ENCODE measurements at places on chromosomes 6 and 20.

- DNase-seq = no peak
These were observed 60.7 kb downstream of the PCSK2 start for GRCh38 chr20:17287503-17287902.

DNA sequence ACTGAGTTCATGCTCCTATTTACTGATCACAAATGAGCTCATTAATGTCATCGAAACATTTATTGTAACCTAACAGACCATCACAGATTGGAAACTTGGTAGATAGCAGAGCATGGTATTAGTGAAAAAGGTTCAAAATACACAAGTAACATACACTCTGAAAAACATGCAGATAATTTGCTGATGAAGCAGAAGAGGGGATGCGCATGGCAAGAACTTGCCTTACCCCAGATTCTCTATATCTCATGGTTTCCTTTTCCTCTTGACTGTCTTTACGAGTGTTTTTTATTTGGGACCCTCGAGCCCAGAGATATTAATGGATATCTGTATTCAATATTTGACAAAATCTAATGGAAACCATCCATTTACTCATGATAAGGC is 37.6 kb downstream of the QRSL1 start:
- DNase-seq = no peak

DNA sequence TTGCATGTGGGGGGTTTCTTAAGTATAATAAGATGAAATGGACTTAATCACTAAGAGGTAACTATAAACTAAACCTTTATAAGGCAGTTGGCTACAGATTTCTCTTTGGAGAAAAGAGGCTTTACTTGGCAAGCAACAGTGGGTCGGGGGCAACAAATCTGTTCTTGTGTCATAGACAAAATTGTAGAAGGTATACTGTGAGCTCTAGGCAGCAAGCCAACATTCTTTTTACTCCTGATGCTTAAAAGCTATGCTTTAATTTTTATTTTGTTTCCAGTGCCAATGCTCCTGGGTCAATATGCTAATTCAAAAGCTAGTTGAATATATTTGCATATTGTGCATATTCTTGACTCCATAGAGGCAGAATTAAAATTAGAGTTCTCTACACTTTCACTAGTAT is 495.4 kb downstream of the BTBD3 start:
- no peak for DNase-seq

DNA sequence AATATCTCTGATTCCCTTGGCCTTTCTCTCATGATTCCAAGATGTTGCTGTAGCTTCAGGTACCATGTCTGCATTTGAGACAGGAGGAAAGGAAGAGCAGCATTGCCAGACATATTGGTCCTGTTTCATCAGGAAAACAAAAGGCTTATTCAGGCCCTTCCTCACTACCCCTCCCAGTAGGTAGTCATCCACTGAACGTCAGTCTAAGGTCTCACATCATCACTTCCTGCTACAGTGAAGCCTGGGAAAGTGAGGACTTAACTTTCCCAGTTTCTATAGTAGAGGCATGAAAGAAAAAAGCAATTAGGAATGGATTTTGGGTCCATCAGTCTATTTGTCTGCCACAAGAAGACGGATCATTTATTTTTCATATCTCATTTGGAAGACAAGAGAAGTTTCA is 85.7 kb upstream of the SOX4 start:
- no peak for DNase-seq

Data from activated CD4-positive, alpha-beta T cell treated with anti-CD3 and anti-CD28 coated beads, Interleukin-2, Interleukin-4, amounts not matched to agents 100 ng/mL and 50 ng/mL, durations not matched to agents 16 hours and 8 hours (primary cell).